ENCODE measurements at places on chromosomes 2 and 18.

- DNase-seq = no peak
These were observed 58.4 kb downstream of the UBE2E3 start for GRCh38 chr2:181038796-181039195.

- DNase-seq = no peak
These were observed 1.3 kb downstream of the CIAO1 start for GRCh38 chr2:96267159-96267971.

- peak; percentile 15 for DNase-seq
These were observed 133.5 kb upstream of the MGAT5 start for GRCh38 chr2:134120406-134120732.

GRCh38 chr2:696463-696862, 19.3 kb upstream of the TMEM18 start:
- DNase-seq = no peak

GRCh38 chr2:179443180-179443579, 178.5 kb upstream of the SESTD1 start:
- no peak for DNase-seq

GRCh38 chr2:168796583-168797285, 5.7 kb upstream of the NOSTRIN start:
- DNase-seq = no peak

DNA sequence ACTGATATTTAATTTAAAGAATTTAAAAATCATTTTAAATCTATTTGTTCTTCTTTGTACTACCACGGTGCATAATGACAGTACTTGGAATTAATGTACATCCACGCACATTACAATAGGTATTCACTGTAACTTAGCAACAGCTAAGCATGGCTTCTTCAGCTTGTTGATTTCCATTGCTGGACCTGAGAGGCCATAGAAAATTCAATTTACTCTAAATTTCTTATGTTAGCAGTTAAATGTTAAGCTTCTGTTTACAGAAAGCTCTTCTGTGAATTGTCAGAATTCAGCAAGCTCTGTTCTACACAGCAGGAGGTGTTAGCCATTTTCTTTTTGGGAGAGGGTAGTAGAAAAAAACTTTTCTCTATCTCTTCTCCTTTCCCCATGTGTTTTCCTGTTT, 1149.3 kb upstream of the CDH2 start:
- no peak for DNase-seq

GRCh38 chr2:152238016-152238415, 62.5 kb upstream of the STAM2 start:
- no peak for DNase-seq

DNA sequence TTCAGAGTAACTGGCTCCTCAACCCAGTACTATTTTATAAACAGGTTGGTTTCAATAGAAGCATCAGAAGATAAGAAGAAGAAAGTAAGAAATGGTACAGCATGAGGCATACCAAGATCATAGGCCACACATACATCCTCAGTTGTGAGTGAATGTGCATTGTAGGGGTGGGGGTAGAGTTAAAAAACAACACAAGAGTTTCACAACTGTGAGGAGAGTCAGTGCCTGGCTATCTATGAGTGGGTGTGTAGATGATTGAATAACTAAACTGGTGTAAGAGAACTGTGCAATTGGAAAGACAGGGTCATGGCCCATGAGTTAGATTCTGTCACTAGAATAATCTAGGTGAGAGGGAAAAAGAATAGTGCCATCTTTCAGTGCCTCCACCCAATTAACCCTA, 748.2 kb upstream of the ACVR2A start:
- no peak for DNase-seq

DNA sequence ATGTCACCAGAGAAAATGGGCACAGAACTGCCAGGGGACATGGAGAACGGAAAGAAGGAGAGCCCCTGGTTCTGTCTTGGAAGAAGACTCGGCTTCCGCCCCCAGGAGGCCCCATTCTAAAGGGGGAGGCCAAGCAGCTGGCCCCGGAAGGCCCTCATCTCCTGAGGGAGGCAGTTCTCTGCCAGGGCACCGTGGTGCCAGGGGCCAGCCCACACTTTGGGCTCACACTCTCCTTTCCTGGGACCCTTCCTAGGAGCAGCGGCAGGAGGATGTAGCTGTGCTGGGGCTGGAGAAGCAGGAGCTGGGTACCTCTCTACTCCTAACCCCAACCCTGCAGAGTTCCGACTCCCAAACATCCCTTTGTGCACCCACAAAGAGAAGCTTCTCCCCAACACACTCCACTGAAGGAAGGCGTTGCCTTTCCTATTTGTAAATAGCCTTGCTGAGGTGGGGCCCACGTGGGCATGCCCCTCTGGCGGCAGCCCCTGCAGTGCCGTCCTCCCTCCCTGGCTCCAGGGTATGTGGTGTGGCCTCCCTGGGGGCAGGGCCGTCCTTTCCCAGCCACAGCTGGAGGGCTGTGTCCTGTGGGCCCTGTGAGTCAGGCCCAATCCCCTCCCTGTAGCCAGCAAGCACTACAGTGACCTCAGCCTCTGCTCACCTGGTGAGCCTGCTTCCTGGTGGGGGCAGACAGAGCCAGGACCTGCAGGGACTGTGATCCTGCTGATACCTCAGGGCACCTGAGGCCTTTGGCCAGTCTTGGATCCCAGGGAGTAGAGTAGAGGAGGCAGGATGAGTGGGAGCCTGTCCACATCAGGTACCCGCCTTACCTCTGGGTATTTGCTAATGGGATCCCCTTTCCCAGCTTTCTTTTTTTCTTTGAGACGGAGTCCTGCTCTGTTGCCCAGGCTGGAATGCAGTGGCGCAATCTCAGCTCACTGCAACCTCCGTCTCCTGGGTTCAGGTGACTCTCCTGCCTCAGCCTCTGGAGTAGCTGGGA, 26.6 kb downstream of the ZFP36L2 start:
- no peak for DNase-seq

DNA sequence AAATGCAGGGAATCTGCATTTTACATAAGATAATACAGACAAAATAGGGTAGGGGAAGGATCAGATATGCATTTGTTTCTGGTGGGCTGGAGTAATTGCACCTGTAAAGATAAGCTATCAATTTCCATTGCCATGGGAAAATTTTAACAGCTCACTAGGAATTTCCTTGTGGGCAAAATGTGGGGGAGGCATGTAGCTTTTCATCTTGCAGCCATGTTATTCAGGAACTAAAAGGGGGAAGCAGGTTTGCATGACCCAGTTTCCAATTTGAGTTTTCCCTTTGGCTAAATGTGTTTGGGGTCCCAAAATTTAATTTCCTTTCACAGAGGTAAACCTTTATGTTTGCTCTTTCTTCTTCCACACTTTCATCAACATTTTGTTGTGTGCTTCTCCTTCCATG, 624.4 kb downstream of the NYAP2 start:
- DNase-seq = no peak

- DNase-seq = no peak
These were observed 15.4 kb downstream of the METTL4 start for GRCh38 chr18:2555895-2556294.

- no peak for DNase-seq
These were observed 83.9 kb downstream of the CBLN2 start for GRCh38 chr18:72460210-72460680.

GRCh38 chr18:7174344-7175095, 56.4 kb upstream of the LRRC30 start:
- DNase-seq = no peak

- DNase-seq = no peak
These were observed 99.0 kb downstream of the NETO1 start for GRCh38 chr18:72768681-72769229.

GRCh38 chr2:234320066-234320465, 176.8 kb downstream of the ARL4C start:
- DNase-seq = no peak

GRCh38 chr2:32058130-32058529, 5.2 kb upstream of the SPAST start:
- no peak for DNase-seq

DNA sequence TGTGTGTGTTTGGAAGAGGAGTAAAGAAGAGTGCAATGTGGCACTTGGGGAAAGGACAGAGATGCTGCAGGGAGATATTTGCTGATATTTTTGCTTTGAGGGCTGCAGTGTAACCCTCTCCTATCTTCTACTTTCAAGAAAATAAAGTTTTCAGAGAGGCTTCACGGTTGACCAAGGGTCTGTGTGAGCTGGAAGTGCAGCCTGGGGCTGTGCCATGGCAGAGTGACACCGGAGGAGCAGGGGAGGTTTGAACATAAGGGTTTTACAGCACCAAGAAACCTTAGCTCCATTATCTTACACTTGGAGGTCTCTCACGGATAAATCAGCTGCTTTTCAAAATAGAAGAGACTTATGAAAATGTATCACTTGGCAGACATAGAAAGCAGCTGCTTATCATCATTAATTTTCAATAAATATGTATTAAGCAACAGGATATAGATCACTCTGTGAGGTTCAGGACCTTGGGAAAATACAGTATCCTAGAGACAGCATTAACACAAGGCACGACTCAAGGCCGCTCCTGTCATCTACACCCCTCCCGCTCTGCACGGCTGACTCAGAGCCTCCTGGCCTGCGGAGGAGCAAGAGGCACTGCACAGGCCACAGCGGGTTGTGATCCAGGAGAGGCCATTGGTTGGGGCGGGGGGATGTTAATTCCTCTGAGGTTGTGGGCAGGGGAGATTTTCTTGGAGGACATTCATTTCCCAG, 127.8 kb downstream of the COPS8 start:
- DNase-seq = no peak

GRCh38 chr2:44543773-44544725, 182.3 kb downstream of the CAMKMT start:
- DNase-seq = no peak

DNA sequence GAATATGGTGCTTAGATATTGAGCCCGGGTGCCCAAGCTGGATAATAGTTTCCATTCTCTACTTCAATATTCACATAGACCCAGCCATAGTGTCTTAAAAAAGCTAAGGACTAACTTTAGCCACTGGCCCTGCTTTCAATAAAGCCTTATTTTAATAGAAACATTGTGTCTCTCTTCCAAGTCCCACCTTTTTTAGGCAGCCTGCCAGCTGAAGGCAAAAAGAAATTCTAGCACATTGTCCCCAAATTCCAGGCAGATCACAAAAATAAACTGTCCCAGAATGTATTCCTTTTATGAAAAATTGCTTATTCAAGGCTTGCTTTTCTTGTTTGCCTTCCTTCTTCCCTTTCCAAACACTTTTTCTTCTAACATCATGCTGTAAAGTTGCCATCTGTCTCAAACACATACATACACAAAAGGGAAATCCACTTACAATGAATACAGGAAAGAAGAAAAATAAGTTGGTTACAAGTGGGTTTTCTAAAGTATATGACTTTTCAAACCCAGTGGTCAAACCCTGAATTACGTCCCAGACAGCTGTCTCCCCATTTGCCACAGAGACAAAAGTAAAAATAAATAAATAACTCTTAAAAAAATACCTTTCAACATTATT, 778.5 kb downstream of the BCL11A start:
- no peak for DNase-seq

DNA sequence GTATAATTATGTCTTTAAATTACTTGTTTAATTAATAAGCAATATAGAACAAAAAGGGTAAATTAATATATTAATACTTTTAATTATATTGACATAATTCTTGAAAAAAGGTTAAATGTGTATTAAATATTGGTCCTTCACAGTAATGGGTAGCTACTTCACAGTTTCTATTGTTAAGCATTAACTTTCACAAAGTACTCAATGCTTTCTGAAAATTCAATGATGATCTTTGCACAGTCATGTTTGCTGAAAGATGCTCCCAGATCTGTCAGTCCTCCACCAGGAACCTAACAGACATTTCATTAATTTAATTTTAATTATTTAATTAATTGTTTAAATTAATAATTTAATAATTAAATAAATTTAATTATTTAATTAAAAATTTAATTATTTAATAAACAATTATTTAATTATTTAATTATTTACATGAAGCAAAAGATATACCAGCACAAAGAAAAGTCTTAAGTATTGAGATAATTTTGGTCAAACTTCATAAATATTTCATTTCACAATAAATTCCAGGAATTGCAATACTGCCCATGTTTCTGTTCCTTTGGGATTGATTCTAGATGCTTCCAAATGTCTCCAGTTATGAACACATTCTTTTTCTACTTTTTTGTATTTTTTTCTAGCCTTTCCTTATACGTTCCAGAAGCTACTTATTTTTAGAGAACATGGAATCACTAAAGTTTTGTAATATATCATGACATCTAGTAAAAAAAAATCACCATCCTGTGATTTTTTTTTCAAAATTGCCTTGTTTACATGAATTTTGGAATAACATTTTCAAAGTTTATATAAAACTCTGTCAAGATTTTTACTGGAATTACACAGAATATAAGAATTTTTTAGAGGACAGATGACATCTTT, 46.5 kb downstream of the TMEM18 start:
- DNase-seq = no peak

DNA sequence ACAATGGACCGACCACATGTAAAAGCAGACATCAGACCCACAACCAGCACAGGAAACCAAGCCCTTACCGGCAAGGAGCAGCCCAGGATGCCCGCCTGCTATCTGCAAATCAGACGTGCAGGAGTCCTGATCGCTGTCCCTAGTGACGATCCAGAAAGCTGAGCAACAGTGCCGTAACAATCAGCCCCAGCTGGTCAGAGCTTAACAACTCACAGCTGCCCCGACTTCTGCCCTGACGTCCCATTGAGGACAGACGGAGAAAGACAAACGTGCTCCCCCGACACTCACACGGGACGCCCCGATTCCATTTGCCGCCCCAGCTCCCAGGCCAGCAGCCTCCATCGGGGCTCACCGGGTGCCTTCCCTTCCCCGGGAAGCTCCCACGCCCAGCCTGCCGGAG, 39.8 kb upstream of the PXDN start:
- DNase-seq = no peak

GRCh38 chr2:164388511-164388910, 232.8 kb downstream of the GRB14 start:
- DNase-seq = no peak

- peak; percentile 19 for DNase-seq
These were observed at the start of gene EMILIN2 for GRCh38 chr18:2846636-2847316. EMILIN2 (plus strand) TSS chr18:2847006; CDS start chr18:2847189, 183 bp downstream.

DNA sequence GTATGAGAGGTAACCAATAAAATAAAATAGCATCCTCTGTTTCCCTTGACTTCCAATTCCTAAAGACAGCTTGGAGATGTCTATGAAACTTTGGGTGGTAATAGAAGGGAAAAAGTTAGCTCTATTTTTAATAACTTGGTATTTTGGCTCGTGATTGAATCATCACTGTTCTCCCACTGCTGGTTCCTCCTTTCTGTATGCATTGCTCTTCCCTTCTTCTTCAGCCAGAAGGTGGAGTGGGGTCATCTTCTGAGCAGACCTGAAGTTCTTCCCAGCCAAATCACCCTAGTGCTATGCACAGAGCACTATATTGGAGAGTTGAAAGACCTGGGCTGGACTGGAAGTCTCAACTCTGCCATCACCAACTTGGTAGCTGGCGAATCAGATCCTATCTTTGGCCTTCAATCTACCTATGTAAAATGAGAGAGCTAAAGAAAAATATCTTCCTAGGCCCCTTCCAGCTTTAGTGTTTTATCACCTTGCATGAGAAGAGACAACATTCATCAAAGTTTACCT, 54.1 kb downstream of the CPO start:
- no peak for DNase-seq

GRCh38 chr2:26330604-26331003, 15.3 kb upstream of the SELENOI start:
- no peak for DNase-seq

All from activated CD4-positive, alpha-beta T cell treated with anti-CD3 and anti-CD28 coated beads for 1 hour (primary cell).